Cardiac muscle cell (in vitro differentiated cells and primary cell): ENCODE measurements at places on chromosomes 2 and 18. TPM values are rescaled to one million over a fixed set of nuclear protein-coding genes. Genes with fewer than 3 reads are reported as not detected.

DNA sequence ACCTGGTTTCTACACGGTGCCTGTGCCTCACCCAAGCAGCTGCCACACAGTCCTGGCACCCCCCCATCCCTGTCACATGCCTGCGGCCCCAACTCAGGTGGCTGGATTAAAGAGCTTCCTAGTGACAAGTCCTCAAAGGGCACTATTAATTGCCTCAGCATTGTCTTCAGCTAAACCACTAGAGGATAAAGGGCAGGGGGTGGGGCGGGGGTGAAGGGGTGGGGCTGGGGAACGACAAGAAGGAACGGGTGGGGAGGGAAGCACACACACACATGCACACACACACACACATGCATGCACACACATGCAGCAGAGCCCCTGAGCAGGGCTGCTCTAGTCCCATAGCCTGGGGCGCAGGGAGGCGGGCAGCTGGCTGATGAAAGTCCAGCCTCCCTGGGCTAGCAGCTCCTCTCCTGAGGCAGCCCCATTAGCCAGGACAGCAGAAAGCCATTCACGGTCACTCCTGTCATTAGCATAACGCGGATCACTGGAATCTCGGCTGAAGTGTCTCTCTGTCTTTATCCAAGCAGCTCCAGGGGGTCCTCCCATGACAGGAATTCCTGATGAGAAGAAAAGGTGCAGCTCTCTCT, 7.4 kb upstream of the TEX261 start:
- H3K36me3 ChIP-seq = no peaks in the 10 kb centered on the region
- no peaks in the 10 kb centered on the region for H3K27me3 ChIP-seq
- DNase-seq = no peak
- peaks cover 22% of the 10 kb centered on the region for H3K4me1 ChIP-seq
- no peak overlapping the region for H3K4me3 ChIP-seq
- H3K27ac ChIP-seq = no peak overlapping the region

- H3K27ac ChIP-seq = no peak overlapping the region
- H3K4me3 ChIP-seq = no peak overlapping the region
- no peaks in the 10 kb centered on the region for H3K27me3 ChIP-seq
- H3K4me1 ChIP-seq = no peaks in the 10 kb centered on the region
- no peak for DNase-seq
Measured at GRCh38 chr2:155412598-155412997, 714.1 kb downstream of the KCNJ3 start.

DNA sequence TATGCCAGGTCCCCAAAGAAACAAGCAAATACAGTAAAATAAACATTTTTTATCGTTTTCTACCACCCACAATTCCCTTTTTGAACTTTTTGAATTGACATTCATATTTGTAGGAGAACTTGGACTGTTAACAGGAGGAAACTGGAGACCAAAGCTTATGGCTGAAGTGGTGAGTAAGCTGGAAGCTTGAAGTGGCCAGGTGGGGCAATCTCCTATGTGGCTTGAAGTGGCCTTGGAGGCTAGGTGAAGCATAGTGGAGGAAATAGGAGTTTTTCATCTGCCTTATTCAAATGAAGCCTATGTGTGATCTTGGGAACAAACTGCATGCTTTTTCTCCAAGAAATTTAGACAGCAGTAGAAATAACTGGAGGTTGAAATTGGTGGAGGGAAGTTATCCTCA, 962.9 kb upstream of the FANCL start:
- no peaks in the 10 kb centered on the region for H3K27me3 ChIP-seq
- DNase-seq = no peak
- H3K27ac ChIP-seq = no peak overlapping the region
- H3K4me3 ChIP-seq = no peak overlapping the region
- H3K36me3 ChIP-seq = no peaks in the 10 kb centered on the region

GRCh38 chr2:112636605-112637288, 9.0 kb upstream of the SLC20A1 start:
- no peak overlapping the region for H3K27ac ChIP-seq
- H3K36me3 ChIP-seq = no peaks in the 10 kb centered on the region
- no peaks in the 10 kb centered on the region for H3K27me3 ChIP-seq
- no peak overlapping the region for H3K4me3 ChIP-seq

DNA sequence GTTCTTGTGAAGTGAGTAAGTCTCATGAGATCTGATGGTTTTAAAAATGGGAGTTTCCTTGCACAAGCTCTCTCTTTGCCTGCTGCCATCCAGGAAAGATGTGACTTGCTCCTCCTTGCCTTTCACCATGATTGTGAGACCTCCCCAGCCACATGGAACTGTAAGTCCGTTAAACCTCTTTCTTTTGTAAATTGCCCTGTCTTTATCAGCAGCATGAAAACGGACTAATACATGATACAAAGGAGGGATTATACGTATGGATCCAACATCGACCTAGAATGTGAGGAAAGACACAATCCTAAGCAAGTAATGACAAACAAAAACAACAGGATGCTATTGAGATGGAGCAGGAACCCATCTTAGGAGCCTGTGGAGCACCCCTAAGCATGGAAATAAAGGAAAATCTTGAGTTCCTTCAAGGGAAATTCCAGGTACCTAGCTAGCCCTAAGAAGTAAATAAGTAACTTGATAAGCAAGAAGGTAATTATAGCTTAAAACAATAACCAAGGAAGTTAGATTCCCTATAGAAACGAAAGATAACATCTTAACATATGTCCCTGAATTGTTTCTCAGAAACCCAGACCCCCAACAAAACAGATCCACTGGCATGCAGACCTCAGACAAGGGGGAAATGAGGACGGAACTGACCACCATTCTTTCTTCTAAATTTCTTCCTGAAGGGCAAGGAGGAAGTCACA, 1.5 kb upstream of the TNFRSF11A start:
- no peak overlapping the region for H3K4me3 ChIP-seq
- H3K4me1 ChIP-seq = peaks cover 7% of the 10 kb centered on the region
- no peaks in the 10 kb centered on the region for H3K36me3 ChIP-seq
- no peak for DNase-seq
- H3K27me3 ChIP-seq = peaks cover 42% of the 10 kb centered on the region

DNA sequence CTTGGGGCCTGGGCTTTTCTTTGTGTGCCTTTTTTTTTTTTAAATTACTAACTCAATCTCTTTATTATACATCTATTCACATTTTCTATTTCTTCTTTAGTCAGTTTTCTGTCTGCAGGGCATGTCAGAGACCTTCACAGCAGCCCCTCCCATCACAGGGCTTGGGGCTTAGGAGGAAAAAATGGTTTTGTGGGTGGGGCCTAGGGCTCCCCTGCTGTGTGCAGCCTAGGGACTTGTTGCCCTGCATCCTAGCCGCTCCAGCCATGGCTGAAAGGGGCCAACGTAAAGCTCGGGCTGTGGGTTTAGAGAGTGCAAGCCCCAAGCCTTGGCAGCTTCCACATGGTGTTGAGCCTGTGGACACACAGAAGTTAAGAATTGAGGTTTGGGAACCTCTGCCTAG, 13.8 kb downstream of the ZSCAN30 start:
- H3K4me1 ChIP-seq = no peaks in the 10 kb centered on the region
- no peaks in the 10 kb centered on the region for H3K27me3 ChIP-seq
- DNase-seq = no peak
- H3K36me3 ChIP-seq = no peaks in the 10 kb centered on the region
- H3K27ac ChIP-seq = no peak overlapping the region

DNA sequence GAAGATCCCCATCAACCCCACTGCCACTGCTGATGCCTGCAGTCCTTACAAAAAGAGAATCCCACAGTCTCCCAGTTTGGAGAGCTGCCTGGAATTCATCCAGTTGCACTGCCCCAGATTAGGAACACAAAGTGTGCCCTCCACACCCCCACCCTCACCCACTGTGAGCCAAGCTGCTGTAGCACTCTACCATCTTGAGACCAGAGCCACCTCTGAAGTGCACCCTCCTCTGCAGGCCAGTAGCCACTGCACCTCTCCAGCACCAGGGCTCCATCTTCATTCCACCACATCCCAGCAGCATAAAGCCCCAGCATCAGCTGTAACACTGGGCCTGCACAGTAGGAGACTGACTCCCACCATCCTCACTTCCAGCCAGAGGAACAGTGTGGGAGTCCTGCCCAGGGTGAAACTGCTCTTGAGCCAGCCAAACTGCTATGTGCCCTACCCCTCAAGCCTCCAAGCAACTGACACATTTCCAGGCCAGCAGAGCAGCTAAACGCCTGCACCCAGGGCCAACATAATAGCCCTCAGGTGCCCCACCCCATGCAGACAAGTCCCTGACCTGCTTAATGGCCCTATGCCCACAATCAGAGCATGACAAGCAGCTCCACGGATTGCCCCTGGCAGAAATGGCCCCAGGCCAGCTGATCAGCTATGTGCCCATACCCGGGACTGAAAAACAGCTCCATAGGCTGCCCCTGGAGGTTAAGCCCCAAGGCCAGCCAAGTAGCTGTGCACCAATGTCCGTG, 206.0 kb downstream of the ATAD2B start:
- H3K4me3 ChIP-seq = no peak overlapping the region
- no peaks in the 10 kb centered on the region for H3K4me1 ChIP-seq
- H3K36me3 ChIP-seq = no peaks in the 10 kb centered on the region

DNA sequence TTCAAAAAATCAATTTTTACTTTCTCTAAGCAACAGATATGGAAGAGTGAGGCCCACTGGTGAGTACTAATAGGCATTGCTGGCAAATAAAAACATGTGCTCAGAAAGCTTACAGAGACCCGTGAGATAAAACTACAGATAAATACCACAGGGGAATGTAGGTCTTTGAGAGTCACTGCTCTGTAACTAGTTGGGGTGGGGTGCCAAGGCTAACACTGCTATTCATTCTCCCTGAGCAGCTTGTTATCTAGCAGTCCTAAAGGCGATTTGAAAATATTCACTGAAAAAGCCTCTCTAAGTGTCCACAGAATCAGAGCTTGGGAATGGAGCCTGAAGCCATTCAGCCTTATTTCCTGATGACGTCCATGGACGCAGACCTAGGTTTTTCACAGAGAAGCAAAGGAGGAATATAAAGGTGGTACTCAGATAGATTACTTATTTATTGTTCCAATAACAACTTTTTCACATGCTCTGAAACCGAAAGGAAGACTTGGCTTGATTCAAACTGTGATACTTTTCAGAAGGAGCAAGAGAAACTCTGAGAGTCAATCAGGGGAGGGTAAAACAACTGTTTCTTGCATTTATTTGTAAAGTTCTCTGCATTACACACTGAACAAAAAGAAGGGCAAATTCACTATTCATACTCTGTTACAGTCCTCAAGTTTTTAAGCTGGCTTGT, 188.4 kb downstream of the PPP1R1C start:
- no peaks in the 10 kb centered on the region for H3K27me3 ChIP-seq
- H3K27ac ChIP-seq = no peak overlapping the region
- no peaks in the 10 kb centered on the region for H3K36me3 ChIP-seq
- no peak for DNase-seq
- H3K4me3 ChIP-seq = no peak overlapping the region

DNA sequence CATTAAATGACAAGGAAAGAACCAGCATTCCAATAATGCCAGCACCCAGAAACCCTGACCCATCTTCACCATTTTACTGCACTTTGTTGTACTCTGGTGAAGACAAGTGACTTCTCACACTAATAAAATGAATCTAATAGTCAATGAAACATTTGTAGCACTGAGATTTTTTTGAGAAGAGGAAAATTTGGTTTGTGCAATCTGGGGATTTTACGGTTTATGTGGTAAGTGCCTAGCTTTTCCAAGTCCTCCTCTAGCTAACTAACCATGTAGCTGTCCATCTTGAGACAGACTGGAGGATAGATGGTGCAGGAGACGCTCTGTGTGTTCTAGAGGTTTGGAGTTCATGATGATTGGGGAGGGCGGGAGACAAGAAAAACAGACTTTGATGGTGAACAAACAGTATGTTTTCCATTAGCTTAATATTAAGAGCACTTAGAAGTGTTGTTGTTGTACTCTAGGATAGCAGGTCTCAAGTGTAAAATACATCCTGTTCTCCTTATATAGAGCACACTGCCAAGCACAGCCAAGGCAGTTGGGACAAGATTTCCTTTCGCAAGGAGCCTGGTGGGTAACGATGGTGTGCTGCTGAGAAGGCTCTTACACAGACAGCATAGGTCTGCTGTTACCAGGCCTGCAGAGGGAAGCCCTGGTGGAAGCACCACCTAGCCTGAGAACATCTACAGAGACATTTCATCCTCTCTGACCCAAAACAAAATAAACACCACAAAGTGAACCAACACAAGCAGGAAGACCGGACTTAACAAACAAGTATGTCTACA, 83.7 kb downstream of the BCL11A start:
- no peaks in the 10 kb centered on the region for H3K27me3 ChIP-seq
- H3K36me3 ChIP-seq = no peaks in the 10 kb centered on the region
- H3K4me1 ChIP-seq = peaks cover 11% of the 10 kb centered on the region
- H3K27ac ChIP-seq = no peak overlapping the region

Gene ACVR1C
- not detected in 2 replicates for polyA plus RNA-seq

Gene TEX44
- not detected in 2 replicates for polyA plus RNA-seq

Gene NAGK
- 75.9 and 129 TPM in 2 replicates for polyA plus RNA-seq

Gene MOGAT1
- polyA plus RNA-seq = 0.34 TPM in 1 of 2 replicates, not detected in the other
